Stimulated activated CD4-positive, alpha-beta T cell treated with anti-CD3 and anti-CD28 coated beads, Interleukin-1b, Interleukin-23, amount 100 ng/mL, for 1 hour (primary cell): ENCODE measurements at places on chromosomes 16 and 17.

DNA sequence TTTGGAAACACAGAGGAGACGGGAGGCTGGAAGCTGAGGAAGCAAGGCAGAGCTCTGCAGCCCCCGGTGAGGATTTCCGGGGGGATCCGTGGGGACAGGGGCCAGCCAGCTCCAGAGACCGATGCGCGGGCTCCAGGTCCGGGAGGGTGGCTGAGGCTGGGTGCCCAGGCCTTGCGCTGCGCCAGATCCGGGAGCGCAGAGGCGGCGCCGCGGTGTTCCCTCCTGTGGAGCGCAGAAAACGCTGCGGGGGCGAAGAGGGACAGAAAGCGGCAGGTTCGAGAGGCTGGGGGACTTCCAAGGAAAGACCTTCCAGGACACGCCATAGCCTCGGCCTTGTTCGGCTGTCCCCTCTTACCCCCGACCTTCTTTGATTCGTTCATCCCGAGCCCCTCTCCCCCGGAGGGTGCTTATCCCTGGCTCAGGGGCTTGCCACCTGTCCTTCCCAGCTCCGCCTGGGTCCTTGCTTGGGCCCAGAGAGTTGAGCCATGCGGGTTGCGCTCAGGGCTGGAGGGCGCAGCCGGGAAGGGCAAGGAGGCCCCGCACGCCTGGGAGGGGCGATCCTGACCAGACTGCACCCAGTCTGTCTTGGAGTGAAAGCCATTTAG lies 697 bp upstream of the SHISA9 start:
- no peak for DNase-seq

- no peak for DNase-seq
These were observed 143.7 kb upstream of the RCVRN start for GRCh38 chr17:10048629-10049350.

DNA sequence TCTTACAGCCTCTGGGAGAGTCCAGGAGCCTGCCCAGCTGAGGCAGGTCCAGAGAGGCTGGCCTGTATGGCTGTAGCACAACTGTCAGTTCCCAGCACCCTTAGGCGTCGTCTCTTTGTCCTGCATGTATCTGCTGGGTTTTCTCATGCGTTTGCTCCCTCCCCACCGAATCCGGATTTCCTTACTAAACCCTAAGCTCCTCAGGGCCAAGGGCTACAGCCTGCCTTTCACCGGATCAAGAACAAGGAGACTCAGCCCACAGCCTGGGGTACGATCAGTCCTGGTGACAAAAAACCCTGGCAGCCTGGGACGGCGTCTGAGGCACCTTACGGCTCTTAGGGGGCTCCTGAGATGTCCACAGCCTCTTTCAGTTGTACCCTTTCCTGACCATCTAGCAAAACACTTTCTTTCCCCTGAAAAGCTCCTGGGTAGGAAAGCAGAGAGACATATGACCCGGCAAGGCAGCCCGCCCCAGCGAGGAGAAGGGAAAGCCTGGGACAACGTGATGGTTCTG lies 12.2 kb downstream of the HIC1 start:
- DNase-seq = no peak

DNA sequence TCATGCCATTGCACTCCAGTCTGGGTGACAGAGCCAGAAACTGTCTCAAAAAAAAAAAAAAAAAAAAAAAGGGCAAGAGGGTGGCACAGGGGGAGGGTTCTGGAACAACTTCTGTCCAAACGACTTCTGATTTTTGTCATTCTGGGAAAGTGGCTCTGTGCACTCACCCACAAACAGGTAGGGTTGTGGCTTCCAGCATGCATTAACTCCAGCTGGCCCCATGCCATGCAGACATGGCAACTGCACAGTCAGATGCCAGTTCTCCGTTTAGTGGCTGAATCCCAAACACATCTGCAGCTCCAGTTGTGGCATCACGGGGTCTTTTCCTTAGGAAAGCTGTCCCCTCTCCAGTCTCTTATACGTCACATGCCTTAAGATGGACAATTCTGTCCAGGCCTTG lies 30.3 kb downstream of the B4GALNT2 start:
- no peak for DNase-seq

GRCh38 chr17:58996968-58997367 lies 109.7 kb downstream of the TRIM37 start:
- DNase-seq = no peak

- DNase-seq = no peak
These were observed 1595.0 kb upstream of the GOT2 start for GRCh38 chr16:60329108-60329507.

DNA sequence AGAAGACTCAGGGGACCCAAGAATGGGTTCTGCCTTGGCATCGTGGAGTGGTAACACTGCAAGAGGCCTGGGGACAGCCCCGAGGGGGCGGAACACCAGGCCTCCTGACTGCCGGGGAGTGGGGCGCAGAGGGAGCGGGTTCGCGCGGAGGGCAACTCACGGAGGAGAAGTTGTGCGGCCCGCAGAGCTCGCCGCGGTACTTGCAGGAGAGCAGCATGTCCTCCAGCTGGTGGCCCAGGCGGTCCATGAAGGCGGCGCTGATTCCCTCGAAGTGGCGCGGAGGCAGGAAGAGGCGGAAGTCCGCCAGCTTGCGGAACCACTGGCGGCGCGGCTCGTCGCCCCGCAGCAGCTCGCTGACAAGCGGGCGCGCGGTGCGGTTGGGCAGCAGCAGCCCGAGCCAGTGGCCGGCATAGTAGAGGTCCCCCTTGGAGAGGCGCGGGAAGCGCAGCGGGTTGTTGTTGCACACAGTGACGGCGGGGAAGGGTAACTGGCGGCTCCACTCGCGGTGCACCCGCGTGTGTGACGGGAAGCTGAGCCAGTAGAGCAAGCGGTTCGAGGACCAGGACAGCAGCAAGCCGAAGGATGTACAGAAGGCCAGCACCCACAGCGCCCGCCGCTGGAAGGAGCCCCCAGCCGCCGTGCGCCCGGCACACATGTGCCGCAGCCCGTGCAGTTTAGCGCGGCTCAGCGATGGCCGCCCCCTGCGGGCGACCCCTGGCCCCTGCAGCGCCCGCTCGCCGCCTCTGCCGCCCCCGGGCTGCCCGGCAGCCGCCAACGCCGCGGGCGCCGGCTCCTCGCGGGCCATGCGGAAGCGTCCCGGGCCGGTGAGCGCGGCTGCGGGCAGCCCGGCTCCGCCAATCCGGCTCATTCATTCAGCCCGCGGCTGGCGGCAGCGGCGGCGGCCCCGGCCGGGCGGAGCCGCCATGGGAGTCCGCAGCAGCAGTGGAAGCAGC lies 1.6 kb downstream of the ASIC2 start:
- no peak for DNase-seq

DNA sequence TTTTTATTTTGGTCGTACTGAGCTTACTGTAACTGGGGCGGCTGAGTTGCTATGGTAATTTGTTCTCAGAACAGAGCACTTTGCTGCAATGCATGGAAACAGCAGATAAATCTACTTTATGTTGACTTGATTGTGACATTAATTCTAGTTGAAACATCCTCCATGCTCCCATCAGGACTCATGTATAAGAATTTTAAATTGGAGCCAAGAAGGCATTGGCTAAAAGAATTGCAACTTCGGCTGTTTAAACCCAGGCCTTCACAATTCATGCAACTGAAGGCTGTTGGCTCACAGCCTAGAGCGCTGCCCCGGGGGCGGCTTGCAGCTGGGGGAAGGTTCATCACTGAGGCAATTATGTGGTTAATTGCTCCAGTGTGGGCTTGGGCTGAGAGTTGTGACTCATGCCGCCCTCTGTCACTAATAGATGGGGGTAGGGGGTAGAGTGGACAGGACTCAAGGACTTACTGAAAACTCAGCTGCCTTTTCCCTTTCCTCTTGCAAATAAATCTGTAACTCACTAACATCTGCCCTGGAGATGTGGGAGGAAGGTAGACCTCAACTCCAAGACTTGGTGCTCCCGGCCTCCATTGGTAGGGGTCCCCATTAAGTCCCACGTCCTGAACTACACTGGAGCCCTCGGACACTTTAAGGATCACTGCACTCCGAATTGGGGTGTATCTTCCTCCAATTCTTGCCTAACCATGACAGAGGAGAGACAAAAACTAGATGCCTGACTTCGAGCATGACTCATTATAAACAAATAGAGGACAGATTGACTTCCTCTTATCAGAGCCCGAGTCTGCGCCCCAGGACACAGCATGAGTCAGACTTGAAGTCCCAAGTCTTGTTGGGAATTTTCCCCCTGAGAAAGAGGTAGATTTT lies 37.5 kb downstream of the ERCC4 start:
- no peak for DNase-seq

GRCh38 chr17:52156576-52157570 lies 1.6 kb downstream of the CA10 start:
- no peak for DNase-seq

DNA sequence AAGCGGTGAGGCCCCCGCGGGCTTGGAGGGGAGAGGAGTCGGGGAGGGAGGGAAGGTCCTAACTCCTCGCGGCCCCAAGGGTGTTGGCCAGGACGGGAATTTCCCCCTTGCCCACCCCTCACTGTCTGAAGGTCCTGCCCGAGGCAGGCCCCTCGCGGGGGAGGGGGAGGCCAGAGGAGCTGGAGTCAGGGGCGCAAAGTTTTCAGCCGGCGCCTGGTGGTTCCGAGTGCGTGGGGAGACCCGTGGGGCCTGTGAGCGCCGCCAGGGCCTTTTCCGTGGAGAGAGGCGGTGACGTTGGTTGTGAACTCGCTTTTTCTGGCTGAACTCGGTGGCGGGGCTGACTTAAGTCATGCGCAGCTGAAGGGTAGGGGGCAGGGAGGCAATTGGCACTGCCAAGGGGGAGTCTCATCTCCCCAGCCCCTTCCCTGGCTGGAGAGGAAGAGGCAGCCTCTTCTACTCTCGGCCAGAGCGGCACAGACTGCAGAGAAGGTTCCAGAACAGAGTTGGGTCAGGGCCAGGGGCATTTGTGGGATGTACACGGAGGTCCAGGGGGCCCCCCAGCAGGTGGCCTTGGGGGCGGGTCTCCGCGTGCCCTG lies 1.5 kb downstream of the CACNA1H start:
- DNase-seq = no peak

DNA sequence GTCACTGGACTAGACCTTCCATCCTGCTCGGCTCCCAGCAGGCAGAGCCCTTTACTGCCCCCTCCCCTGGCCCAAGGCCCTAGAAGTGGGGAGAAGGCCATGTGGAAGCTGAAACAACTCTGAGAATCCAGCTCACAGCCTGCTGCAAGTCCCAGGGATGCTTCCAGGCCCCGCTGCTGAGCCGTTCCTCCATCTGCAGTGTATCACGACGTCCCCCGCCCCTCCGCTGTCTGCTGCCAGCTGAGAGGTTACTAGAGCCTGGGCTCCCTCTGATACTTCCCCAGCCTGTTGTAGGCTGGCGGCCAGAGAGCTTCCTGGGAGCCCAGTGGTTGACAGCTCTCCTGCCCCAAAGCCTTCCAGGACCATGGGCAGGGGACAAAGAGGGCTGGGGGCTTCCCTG lies 118.2 kb downstream of the MGAT5B start:
- DNase-seq = no peak

GRCh38 chr17:1371893-1372590 lies 28.0 kb downstream of the YWHAE start:
- no peak for DNase-seq

- no peak for DNase-seq
These were observed 36.0 kb upstream of the CCL1 start for GRCh38 chr17:34398990-34399389.

GRCh38 chr16:11682655-11683096 lies 14.4 kb downstream of the SNN start:
- no peak for DNase-seq

DNA sequence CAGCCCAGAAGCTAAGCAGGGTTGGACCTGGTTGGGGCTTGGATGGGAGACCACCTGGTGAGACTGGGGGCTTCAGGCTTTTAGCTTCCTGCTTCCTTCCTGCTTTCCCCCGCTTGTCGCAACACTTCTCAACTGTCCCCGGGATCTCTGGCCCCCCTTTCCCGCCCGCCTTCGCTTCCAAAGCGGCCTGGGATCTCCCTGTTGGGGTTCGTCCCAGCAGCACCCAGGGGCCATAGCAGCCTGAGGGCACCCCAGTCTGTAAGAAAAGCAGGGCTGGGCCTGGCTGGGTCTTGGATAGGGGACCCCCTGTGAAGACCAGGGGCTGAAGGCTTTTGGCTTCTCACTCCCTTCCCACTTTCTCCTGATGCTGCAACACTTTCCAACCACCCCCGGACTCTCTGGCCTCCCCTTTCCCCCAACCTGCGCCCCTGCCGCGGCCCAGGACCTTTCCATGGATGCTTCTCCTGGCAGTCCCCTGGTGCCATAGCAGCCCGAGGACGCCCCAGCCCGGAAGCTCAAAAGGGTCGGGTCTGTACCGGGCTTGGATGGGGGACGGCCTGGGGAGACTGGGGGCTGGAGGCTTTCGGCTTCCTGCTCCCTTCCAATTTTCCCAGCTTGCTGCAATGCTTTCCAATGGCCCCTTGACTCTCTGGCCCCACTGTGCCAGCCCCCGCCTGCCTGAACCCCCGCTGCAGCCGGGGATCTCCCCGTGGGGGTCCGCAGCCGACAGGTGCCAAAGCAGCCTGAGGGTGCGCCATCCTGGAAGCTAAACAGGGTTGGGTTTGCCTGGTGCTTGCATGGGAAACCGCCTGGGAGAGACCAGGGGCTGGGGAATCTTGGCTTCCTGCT lies 2276.2 kb downstream of the TP53TG3F start:
- no peak for DNase-seq

GRCh38 chr17:17480593-17481148 lies 3.9 kb downstream of the MED9 start:
- DNase-seq = no peak

DNA sequence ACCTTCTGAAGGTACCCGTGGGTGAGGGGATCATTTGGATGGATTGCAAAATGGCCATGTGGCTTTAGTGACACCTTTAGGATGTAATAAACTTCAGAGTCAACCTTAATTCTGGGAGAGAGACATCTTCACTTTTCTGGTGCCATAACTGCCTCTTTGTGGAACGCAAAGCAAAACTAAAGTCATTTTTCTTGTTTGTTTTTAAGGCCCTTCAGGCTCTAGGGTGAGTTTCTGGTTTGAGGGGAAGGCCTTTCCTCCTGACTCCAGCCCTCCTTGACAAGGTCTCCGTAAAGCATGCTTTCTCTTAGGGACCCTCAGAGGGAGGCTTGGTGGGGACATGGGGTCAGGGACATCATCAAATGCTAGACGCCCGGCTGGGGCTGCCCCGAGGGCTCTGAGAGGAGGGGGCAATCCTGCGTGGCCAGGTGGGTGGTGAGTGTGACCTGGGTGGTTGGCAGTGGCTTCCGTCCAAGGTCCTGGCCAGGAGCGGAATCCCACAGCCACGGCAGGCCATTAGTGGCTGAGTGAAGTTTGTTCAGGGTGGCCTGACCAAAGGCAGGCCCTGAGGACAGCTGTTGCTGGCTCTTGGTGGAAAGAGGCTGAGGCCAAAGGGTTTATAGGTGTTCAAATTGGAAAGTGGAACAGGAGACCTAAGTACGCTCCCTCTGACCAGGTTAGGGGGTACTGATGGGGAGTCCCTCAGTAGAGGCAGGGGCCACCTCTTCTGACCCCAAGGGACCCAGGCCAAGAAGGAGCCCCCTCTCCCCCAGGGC lies 112.2 kb downstream of the METRNL start:
- DNase-seq = no peak

DNA sequence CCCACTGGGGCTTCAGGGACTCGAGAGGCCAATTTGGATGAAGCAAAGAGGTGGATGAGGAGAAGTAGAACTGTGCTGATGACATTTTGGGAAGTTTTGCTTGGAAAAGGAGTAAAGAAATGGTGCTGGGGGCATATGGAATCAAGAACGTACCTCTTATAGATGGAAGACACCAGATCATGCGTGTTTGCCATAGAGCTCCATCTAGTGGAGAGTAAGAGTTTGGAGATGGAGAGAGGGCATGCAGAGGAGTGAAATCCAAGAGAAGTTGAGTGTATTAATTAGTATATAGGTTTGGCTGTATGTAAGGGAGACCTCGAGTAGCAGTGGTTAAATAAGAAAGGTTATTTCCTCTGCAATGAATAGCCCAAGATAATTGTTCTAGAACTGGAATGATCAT lies 56.0 kb downstream of the SHISA6 start:
- DNase-seq = no peak

- DNase-seq = no peak
These were observed 85.7 kb downstream of the NCOR1 start for GRCh38 chr17:16129441-16130205.
